ENCODE measurements at places on chromosomes 7 and 10. TPM values are rescaled to one million over a fixed set of nuclear protein-coding genes. Genes with fewer than 3 reads are reported as not detected.

The TECTB gene
- not detected for total RNA-seq

The GNGT1 gene
- total RNA-seq = 0.95 TPM

The PARG gene
- total RNA-seq = 65.6 TPM

The SSBP1 gene
- 124 TPM for total RNA-seq

The NODAL gene
- not detected for total RNA-seq

The PPP1R3A gene
- 4.4 TPM for total RNA-seq

The CPA4 gene
- total RNA-seq = 3.8 TPM

DNA sequence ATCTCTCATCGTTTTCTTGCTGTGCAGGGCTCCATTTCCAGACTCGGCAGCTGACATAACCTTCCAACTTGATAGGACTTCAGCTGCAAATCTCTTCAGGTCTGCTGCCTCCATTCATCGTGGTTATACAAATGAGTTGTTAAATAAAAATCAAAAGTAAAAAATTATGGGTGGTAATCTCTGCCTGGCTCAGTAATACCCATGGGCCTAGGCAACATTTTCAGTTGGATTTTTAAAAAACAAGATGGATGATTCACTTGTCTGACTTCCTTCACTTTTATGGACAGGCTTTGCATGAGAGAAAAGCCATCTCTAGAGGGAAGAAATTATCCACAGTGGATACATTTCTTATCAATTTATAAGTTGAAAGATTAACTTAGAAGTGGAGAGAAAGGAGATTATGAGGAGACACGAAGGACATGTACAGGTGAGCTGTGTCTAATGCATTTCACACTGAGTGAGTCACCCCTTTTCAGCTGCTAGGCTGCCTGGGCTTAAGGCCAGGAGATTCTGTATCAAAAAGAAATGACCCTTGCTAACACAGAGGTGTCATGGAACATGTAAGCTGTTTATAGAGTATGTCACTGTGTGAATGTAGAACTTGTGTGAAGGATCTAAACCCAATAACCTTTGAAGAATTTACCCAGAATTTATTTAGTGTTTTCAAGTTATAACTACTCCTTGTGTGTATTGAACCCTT, 495.1 kb downstream of the AUTS2 start:
- DNase-seq = no peak

DNA sequence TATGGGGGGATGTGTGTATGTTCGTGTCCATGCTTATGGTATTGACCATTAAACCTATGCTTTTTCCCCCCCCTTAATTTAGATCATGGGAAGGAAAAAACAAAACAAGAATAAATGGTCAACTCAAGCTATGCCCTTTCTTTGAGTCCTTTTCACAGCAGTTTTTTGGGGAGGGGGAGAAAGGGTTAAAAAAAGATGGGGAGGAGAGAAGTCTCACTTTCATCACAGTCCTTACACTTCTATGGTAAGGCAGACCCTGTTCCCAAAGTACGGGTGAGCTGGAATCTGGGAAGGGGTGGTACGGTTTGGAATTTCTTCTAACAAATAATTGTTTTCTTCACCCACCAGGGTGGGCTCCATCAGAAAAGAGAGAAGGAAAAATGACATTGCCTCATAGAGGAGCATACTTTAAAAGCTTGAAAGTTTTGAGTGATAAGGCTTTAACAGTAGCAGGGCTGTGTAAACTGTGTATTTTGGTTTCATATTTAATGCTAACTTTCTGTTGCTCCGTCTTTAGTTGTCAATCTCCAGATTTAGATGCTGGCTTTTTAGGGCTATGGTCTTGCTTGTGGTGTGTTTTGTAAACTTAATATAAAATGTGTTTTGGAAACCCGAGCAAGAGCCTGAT, 180.1 kb downstream of the TCF7L2 start:
- DNase-seq = no peak

GRCh38 chr10:48307711-48308018, 1.2 kb downstream of the MAPK8 start:
- DNase-seq = no peak

DNA sequence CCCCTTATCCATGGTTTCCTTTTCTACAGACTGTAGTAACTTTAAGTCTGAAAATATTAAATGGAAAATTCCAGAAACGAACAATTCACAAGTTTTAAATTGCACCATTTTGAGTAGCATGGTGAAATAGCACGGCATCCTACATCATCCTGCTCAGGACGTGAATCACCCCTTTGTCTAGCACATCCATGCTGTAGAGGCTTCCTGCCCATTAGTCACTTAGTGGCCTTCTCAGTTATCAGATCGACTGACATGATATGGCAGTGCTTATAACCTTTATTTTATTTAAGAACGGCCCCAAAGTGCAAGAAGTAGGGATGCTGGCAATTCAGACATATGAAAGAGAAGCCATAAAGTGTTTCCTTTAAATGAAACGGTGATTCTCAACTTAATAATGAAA, 82.7 kb downstream of the CPXM2 start:
- DNase-seq = no peak

DNA sequence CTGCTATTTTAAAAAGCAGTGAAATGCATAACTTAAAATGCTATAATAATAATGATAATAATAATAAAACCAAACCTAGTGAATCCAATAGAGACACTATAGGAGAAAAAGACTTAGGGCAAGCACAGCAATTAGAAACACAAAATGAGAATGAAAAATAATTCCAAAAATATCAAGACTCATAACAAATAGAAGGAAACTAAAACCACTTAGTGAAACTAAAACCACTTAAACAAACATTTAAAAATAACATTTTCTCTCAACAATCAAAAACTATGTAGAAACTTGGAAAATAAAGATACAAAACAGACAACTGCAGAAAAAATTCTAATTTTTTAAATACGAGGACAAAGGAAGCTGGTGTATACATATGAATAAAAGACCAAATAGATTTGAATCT, 655.2 kb upstream of the NRG3 start:
- DNase-seq = no peak

DNA sequence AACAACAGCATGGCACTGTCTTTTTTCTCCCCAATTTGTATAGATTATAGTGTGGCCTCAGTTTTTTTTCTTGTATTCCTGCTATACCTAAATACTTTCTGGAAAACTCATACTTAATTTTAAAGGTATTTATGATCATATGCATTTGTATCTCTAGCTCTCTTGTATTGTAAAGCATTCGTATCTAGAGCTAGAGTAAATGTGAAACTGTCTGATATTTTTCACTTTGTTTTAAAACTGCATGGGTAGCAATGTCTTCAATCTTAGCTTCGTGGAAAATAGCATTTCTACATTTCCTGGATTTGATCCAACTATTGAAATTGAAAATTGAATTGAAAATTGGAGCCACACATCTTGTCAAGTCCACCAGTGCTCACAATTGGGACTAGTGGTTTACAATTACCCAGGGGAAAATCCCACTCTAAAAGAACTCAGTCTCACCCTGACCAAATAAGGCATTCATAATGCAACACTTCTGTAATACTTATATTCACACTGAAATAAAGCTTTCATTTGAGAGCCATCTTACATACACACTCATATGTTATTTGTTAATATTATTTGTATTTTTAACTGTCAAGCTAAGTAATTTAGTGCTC, 51.3 kb upstream of the KLF6 start:
- no peak for DNase-seq

- no peak for DNase-seq
These were observed 61.0 kb upstream of the SFMBT2 start for GRCh38 chr10:7471720-7472367.

- no peak for DNase-seq
These were observed 62.1 kb upstream of the PRSS58 start for GRCh38 chr7:142319970-142320369.

GRCh38 chr10:78203915-78204818, 170.5 kb downstream of the RPS24 start:
- DNase-seq = no peak

- DNase-seq = no peak
These were observed 61.1 kb downstream of the PLXNA4 start for GRCh38 chr7:132515181-132515580.

GRCh38 chr10:32959006-32959920, 1.2 kb upstream of the ITGB1 start:
- no peak for DNase-seq

- no peak for DNase-seq
These were observed at the start of gene MMRN2 for GRCh38 chr10:86957471-86958115. TSS of gene MMRN2 (minus strand) at chr10:86957615. CDS start at chr10:86957541, 74 bp downstream.

DNA sequence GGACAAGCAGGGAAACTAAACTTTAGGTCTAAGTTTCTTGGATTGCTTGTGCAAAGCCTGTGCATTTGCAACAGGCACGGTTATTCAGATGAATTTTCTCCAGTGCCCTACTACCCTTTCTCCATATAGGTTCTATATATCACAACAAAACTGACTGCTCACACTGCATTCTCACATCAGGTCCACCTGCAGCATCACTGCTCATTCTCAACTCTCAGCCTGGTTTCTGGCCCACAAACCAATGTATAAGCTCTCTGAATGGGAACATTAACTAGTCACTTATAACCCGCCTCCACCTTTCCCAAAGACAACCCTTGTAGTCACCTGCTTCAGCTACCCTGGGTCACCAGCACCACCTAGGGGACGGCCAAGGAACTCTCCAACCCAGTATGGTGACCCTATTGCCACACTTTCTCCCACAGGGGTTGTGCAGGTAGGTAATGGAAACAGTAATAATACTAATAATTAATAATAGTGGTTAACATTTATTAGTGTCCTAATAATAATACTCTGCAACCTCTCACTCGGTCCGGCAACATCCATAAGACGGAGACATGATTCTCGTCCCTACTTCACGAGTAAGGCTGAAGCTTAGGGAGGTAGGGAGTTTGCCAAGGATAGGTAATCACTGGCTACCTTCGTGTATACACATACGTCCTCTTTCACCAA, 97.3 kb downstream of the CLEC2L start:
- DNase-seq = no peak

DNA sequence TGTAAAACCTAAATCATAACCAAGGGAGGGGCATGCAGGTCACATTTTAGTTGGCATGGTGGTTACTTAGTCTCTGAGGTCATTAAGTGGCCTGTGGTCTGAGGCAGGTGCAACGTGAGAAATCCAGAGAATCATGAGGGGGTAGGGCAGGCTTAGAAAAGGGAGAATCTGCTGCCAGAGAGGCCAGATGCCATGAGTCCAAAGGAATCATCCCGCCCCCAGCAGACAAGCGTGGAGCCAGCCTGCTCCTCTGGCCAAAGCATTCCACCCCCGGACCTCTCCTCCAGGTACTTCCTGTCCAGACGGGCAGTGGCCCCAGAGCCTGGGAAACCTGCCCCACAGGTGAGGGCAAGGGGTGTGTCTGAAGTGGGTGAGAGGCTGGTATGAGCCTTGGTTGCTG, 196.4 kb upstream of the ZNF32 start:
- DNase-seq = no peak
